ENCODE measurements at places on chromosomes 2 and 18. TPM values are rescaled to one million over a fixed set of nuclear protein-coding genes. Genes with fewer than 3 reads are reported as not detected.

Gene AP1S3
- 4.0 TPM for total RNA-seq

Gene KLHL29
- 6.9 TPM for total RNA-seq

Gene GULP1
- total RNA-seq = 56.8 TPM

Gene STARD6
- total RNA-seq = not detected

Gene FAP
- 64.6 TPM for total RNA-seq

Gene PDE1A
- 2.6 TPM for total RNA-seq

Gene RGPD4
- not detected for total RNA-seq

Gene SGPP2
- 11.2 TPM for total RNA-seq

Gene COA5
- total RNA-seq = 26.3 TPM

Gene PTPRN
- total RNA-seq = not detected

Gene HSBP1L1
- total RNA-seq = 9.8 TPM

Gene TPGS2
- total RNA-seq = 38.3 TPM

Gene RNF138
- total RNA-seq = 26.2 TPM

Gene CRYGC
- total RNA-seq = not detected

Gene ALK
- 0.10 TPM for total RNA-seq

Gene SERPINB11
- total RNA-seq = not detected

Gene MATN3
- 0.30 TPM for total RNA-seq

Gene BAZ2B
- 136 TPM for total RNA-seq

Gene ABCB11
- 0.79 TPM for total RNA-seq

Gene KIF3C
- total RNA-seq = 6.3 TPM

Measured in skin of body (tissue), 3 donors.